Right ventricle myocardium superior (tissue), 1 donor: ENCODE measurements at places on chromosomes 3 and 15.

GRCh38 chr3:173875790-173876189, 478.2 kb downstream of the NLGN1 start:
- no peak for DNase-seq

DNA sequence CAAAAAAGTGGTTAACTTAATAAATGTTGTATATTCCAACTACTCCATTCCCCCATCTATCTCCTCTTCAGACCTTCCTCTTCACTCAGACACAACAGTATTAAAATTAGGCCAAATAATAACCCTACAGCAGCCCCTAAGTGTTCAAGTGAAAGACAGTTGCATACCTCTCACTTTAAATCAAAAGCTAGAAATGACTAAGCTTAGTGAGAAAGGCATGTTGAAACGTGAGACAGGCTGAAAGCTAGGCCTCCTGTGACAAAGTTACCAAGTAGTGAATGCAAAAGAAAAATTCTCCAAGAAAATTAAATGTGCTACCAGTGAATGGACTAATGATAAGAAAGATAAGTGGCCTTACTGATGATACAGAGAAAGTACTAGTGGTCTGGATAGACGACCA, 71.7 kb downstream of the ANKRD28 start:
- DNase-seq: no peak

DNA sequence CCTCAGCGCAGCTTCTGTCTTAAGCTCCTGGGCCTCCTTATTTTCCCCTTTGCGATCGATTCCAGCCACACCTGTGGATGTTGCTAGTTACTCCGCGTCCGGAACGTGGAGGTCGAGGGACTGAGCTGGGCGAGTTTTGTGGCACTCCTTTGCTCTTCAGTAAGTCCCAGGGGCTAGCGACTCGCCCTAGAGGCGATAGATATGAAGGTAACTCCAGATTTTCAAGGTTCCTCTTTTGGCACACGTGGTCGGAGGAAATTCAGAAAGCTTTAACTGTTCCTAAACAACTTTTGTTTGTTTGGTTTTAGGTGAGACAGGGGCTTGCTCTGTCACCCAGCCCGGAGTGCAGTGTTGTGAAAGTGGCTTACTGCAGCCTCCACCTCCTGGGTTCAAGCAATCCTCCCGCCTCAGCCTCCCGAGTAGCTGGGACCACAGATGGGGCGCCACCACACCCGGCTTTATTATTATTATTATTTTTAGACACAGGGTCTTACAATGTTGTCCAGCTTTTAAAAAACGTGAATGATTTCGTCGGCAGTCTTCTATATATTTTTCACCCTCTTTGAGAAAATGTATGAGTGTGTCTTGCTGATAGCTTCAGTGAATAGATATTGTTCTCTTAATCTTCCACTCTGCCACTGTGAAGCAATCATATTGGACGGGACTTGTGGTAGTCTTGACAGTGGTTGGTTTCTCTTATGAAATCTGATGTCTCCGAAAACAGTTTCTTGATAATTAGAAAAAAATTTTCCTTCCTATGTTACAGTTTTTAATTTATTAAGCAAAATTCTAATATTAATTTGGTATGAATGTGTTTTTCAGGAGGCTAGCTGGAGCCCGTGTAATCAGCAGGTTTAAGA, 785 bp downstream of the MFSD1 start:
- no peak for DNase-seq

- DNase-seq: peak; percentile 51
Observed at GRCh38 chr3:74614107-74614967, at the start of gene CNTN3. Gene CNTN3 (minus strand): TSS chr3:74614659. CDS start chr3:74521112, 93,547 bp downstream.

- no peak for DNase-seq
Observed at GRCh38 chr3:168249205-168249549, 153.5 kb upstream of the GOLIM4 start.

DNA sequence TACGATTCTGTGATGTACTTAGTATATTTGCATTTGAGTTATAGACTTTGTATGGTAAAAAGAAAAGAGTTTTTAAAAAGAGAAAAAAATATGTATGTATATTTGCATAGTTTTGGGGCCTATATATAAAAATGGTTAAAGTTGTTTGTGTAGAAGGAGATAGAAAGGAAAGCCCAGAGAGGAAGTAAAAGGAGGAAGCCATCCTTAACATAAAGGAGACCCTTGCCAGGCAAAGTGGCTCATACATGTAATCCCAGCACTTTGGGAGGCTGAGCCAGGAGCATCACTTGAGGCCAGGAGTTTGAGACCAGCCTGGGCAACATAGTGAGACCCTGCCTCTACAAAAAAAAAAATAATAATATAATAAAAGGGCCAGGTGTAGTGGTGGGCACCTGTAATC, 8.4 kb downstream of the SNAP23 start:
- no peak for DNase-seq
